Heart left ventricle (tissue), 16 donors: ENCODE measurements at places on chromosomes 6 and 20. TPM values are rescaled to one million over a fixed set of nuclear protein-coding genes. Genes with fewer than 3 reads are reported as not detected.

DNA sequence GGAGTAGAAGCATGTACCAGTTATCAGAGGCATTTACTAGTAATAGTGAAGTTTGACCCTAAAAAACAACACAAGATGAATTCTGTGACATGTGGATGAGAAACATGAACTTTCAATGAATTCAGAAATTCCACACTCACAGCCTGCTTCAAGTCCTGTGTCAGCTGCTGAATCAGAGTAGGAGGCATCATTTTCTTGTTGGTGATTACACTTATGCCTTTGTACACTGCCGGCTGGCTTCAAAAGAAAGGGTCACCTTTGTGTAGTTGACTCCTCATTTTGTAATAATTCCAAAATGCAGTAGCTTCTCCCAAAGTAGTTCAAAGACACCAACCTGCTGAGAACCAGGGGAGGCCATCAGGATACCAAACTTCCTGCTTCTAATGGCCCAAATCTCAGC, 165.5 kb downstream of the BACH2 start:
- no peak for DNase-seq

DNA sequence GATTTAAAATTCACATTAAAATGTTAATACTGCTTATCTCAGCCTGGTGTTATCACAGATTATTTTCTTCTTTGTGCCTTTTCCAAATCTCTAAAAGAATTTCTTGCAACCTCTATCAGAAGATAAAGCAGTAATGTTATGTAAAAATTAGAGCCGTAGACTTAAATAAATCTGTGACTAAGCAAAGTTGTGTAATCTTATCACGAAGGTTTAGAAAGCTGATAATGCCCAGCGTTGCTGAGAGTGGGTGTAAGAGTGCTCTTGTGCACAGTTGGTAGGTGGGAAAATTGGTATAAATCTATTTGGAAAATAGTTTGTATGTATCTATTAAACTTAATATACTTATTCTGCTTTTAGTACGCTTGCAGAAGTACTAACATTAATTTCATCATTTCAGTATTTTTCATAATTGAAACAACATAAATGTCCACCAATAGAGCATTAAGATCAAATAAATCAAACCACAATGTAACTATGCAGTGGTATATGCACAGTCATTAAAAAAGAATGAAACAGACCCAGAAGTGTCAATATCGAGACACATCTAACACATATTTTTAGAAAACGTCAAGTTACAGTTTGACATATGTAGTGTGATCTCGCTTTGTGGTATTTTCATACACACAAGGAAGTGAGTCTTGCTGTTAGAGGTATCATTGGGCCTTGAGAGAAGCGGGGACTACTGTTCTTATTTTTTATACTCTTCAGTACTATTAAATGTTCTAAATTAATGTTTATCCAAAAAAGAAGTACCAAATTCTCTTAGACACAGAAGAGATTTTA, 54.4 kb upstream of the PBOV1 start:
- DNase-seq: no peak

- no peak for DNase-seq
Observed at GRCh38 chr6:12081771-12082170, 69.7 kb downstream of the HIVEP1 start.

- no peak for DNase-seq
Observed at GRCh38 chr6:9732056-9732455, 682.8 kb downstream of the TFAP2A start.

DNA sequence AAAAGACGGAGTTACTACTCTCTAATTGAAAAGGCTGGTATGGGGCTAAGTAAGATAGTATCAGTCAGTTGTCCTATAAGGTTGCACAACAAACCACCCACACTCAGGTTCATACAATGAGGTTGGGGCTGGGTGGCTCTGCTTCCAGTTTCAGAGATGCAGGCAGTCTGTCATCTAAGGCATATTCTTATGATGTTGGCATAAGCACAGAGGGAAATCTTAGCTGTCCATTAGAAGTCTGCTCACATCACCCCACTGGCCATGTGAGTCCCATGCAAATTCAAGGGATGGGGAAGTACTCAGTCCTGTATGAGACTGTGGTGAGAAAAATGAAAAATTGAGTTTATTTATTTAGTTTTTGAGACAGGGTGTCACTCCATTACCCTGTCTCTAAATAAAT, 118.6 kb downstream of the LAMP5 start:
- DNase-seq: no peak

DNA sequence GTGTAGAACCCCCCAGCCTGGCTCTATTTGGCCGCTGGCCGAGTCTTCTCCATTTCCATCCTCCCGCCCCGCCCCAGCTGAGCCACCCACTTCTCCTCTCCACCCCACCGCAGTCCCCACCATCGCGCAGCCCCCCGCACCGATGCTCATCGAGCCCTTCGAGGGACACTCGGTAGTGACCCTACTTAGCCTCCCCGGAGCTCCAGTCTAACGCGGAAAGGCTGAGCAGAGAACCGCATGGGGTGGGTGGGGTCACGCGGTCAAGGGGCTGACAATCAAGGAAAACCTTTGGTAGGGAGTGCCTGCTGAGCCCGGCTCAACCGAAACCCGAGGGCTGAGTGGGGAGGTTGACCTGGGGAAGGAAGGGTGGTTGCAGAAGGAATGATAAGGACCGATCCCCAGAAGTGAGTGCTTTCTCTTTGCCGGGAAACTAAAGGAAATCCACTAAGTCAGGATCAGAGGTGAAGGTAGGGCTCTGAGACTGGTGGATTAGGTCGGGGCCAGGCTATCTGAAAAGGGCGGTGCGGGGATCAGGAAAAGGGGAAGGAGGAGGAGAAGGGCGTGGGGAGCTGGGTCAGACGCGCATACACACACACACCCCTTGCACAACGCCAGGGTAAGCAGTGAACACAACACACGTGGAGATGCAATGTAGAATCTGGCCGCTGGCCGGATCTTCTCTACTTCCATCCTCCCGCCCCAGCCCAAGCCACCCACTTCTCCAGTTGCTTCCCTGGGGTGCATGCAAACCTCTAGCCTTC, 49.8 kb downstream of the CPXM1 start:
- DNase-seq: no peak

- DNase-seq: no peak
Observed at GRCh38 chr6:140966676-140967075, 1166.0 kb upstream of the GJE1 start.

DNA sequence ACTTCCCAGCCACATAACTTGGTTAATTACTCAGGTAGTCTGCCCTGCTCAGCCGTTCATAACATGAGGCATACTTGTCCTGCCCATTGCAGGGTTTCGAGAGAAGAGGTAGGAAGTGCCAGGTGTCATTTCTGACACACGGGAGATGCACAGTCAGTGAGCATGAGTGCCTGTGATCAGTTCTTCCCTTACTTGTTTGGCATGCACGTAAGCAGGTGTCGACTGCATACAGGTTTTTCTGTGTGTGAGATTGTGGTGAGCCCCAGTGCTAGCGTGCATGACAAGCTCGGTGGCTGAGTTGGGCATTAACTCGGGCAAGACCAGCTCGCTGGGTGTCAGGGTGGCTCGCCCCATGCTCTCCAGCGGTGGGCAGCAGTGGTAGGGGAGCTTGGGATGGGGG, 51.2 kb upstream of the SLC22A1 start:
- DNase-seq: no peak

- DNase-seq: no peak
Observed at GRCh38 chr20:45303586-45304463, 2.8 kb upstream of the RBPJL start.

DNA sequence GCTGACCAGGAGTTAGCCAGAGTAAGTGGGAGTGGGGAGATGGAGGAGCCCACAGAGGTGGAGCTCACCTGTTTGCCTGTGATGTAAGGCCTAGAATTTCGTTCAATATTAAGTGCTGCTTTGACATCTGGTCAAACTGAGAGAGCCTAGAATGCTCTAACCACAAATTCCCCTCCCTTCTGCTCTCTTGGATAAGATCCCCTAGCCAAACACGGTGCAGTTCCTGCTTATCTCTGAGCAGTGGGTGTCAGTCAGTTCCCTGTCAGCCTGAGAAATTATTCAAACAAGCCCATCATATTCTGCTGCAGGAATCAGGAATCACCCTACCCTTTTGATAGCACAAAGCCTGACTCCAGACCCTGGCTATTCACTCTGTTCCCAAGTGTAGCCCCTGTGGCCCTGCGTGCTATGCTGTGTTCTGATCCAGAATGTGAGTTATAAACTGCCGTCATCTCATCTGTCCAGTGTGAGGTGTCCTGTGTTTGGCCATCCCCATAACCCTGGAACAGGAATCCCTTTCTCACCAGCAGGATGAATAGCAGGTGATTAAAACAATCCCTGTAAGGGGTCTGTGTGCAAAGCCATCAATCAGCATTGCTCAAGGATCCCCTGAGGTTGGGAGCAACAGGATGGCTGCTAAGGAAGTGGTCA, 31.8 kb upstream of the ZNF133 start:
- DNase-seq: no peak

KCNK15 gene
- 0.30 TPM for total RNA-seq

MEP1A gene
- not detected for total RNA-seq
